A549 treated with AZD2906 at 1 μM for 4 hours (cell line): ENCODE measurements at places on chromosomes 4 and X. TPM values are rescaled to one million over a fixed set of nuclear protein-coding genes. Genes with fewer than 3 reads are reported as not detected.

Gene CLNK
- total RNA-seq = not detected in 5 replicates

Gene RBMXL3
- total RNA-seq = not detected in 5 replicates

Gene LEF1
- 0.07 to 0.19 TPM (median 0.12 TPM) in 5 replicates for total RNA-seq

Gene FAM47A
- not detected in 5 replicates for total RNA-seq

Gene CXCL8
- 4.3 to 8.8 TPM (median 6.0 TPM) in 5 replicates for total RNA-seq

Gene PLXNB3
- 2.4 to 4.5 TPM (median 2.8 TPM) in 5 replicates for total RNA-seq
